ENCODE measurements at places on chromosomes 3 and 15. TPM values are rescaled to one million over a fixed set of nuclear protein-coding genes. Genes with fewer than 3 reads are reported as not detected.

Gene IL17RD
- total RNA-seq, result 0.72 TPM

Gene EHHADH
- total RNA-seq, result 4.7 TPM

Gene THPO
- not detected for total RNA-seq

Gene FMN1
- 29.4 TPM for total RNA-seq

Gene MAP4
- 80.5 TPM for total RNA-seq

Gene SLC2A2
- total RNA-seq, result not detected

Gene ANKRD63
- under 0.01 TPM for total RNA-seq

Gene CIB2
- total RNA-seq, result 2.5 TPM

GRCh38 chr3:80050826-80051601 is 283.2 kb upstream of the ROBO1 start:
- no peak for DNase-seq

DNA sequence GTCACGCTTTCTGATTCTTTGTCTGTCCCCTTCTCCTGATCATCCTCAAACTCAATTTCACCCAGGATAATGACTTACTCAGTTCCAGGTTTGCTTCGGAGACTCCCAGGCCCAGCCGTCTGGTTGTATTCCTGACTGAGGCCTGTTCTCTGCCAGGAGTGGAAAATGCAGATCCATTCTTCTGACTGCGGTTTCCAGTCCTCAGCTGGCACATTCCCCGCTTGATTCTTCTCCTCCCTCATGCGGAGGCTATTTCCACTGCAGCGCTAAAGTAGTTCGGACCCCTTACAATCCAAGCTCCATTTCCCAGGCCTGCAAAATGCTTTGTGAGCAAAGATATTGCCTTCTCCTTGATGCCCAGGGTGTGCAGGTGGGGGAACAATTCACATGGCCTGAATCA is 47.2 kb upstream of the GALNT15 start:
- no peak for DNase-seq

- peak; percentile 91 for DNase-seq
Measured at GRCh38 chr3:79040701-79041100, 727.1 kb downstream of the ROBO1 start.

DNA sequence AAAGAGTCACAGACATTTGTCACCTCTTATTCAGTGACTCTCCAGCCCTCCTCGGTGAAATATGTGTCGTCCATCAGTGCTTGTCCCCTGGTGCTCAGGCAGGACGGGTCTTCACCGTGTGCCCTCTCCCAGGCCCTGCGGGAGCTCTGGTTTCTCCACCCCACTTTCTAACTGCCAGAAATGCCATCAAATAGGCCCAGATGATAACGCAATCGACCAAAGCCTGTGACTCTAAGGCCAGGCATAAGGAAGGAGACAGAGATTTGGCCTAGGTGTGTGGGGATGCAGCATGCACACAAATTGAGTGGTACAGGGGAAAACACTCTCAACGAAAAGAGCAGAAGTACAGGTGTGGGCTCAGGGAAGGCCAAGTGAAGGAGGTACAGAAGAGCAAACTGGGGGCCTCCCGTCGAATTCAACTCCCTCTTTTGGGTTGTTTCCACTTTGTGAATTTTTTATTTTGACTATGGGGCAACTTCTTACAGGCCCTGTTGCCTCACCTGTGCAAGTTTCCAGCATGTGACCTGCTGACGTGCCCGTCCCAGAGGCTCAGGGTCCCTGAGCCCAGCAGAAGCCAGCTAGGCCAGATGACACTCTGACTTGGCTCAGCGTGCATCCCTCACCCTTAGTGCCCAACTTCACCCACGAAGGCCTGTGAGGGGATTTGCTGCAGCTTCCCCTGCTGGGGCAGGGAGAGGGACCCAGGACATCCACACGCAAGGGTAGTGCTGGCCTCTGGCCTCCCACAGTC is 4.7 kb downstream of the NUP210 start:
- DNase-seq, result no peak

DNA sequence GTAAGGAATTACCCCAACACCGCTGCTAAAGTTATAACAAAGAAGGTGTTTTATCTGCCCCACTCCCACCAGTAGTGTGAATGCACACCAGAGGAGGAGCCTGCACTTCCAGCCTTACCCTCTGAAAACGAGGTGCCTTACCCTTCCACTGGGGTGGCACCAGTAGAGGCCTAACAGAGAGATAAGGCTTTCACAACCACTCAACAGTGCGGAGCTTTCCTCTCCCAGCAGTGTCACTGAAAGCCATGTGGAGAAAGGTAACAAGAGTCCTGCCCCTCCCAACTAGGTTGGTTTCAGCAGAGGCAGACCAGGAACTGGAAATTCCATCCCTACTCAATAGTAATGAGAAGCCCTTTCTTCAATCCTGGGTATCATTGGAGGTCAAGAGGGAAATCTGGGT is 539.2 kb downstream of the VGLL3 start:
- DNase-seq, result no peak

GRCh38 chr3:115990669-115991068 is 367.4 kb downstream of the GAP43 start:
- DNase-seq, result no peak

DNA sequence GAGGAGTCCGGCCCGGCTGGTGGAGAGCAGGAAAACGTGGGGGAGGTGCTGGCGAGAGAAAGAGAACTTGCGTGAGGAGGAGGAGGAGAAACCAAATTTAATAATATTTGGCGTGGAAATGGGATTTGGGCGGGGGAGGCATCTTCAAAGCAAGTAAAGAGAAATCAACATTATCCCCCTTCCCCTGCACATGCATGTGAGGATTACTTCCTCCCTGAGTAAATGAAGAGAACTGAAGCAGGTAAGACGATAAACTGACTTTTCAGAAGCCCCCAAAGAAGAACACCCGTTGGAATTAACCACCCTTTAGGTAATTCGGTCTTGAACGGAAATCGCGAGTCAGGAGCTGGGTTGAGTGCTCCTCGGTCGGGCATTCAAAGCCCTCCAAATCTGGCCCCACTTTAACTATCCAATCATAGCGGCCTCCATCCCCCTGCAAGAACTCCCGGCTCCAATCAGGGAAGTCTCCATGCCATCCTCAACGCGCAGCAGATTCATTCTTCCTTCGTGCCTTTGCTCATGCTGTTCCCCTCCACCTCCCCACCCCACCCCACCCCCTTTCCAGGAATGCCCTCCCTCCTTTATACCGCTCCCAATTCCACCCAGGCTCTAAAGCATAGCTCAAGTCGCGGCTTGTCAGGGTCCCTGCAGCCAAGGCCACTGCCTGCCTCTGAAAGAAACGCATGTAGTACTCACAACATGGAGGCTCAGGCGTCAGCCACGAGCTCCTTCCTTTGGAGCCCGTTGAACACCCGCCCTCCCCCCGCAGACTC is 545 bp upstream of the RFX7 start:
- peak; percentile 67 for DNase-seq

GRCh38 chr3:172622916-172623700 is 87.8 kb downstream of the NCEH1 start:
- DNase-seq, result peak; percentile 71

DNA sequence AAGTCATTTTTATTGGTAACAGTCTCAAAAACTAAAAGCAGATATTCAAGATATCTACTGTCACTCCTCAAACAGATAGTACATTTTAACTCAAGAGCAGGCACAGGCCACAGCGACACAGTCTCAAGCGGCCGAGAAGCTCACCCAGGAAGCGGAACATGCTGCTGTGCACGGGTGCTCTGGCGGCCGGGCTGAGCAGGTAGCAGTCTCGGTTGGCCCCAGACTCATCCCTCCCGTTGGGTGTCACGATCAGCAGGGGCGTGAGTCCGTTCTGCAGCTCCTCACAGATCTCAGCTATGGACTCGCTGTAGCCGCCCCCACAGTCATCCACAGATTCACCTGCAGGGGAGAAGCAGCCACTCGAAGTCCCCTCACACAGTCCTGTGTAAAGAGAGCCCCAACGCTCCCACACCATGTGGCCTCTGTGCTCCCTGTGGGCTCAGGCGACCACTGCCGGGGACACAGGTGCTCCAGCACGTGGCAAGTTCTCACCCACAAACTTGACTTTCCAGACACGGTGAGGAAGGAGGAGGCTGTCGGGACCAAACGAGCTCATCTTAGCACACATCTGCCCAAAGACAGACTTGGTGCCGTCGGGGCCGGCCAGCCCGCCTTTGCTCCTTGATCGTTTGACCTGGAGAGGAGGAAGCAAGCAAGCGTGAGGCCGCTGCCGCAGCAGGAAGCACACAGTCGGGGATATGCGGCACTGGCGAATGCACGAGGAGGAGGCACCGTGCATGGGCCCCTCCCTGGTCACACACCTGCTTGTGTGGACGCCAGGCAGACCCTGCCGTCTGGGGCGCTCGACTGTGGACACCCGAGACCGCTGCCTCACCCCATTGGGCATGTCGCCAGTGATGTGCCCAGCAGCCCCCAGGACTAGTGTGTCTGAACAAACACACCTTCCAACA is 17.7 kb upstream of the OCA2 start:
- DNase-seq, result no peak

DNA sequence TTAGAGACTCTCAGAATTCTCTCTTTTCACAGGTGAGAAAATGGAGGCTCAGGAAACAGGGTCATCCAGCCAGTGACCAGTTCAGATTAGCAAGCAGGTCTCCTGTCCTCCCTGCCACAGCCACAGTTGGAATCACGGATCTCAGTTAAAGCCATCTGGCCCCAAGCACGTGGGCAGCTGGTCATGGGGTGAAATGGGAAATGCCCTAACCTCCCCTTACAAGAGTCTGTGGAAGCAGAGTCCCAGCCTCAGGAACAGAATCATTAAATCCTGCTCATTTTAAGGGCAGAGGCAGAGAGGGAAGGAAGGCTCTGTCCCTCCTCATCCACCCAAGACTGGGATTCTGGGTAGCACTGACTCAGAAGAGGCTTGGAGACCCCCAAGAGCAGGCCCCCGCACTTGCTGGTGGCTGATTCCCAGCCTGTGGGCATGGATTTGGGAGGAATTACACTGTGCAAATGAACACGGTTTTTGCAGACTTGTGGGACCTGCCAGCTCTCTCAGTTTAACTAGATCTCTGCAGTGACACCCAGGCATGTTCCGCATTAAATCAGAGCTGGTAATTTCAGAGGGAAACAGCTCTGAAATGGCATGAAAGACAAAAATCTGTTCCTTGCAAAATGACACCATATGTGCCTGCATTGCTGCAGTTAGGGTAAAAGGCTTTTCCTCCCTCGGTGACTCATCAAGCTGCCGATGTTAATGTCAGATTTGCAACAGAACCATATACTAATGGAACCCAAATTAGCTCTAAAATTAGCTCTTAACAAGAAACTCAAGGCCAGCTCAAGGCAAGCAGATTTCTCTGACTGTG is 89.0 kb downstream of the BDH1 start:
- DNase-seq, result peak; percentile 72

DNA sequence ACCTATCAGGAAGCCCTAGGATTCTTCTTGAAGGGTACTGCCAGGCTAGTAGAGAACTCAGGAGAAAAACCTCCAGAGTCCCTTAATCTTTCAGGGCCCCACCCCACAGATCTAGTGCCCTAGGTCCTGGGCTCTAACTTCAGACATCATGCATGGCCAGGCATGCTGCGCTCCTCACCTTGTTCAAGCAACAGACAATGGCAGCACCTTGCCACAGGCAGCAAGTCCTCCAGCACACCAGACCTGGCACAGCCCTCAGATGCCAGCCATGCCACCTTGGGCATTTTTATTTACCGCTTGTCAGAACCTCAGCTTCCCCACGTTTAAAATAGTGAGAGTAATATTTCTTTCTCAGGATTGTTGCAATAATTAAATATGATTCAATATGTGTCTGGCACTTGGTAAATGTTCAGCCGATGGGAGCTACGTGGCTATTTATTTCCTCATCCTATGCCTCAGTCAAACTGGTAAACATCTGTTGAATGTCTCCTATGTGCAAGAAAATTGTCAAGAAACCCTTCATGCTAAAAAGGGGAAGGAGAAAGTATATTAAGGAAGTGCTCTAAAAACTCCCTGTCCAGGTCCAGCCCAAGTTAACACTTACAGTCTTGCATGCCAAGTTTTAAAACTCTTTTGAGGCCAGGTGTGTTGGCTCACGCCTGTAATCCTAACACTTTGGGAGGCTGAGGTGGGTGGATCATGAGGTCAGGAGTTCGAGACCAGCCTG is 14.5 kb upstream of the CCR1 start:
- DNase-seq, result no peak

DNA sequence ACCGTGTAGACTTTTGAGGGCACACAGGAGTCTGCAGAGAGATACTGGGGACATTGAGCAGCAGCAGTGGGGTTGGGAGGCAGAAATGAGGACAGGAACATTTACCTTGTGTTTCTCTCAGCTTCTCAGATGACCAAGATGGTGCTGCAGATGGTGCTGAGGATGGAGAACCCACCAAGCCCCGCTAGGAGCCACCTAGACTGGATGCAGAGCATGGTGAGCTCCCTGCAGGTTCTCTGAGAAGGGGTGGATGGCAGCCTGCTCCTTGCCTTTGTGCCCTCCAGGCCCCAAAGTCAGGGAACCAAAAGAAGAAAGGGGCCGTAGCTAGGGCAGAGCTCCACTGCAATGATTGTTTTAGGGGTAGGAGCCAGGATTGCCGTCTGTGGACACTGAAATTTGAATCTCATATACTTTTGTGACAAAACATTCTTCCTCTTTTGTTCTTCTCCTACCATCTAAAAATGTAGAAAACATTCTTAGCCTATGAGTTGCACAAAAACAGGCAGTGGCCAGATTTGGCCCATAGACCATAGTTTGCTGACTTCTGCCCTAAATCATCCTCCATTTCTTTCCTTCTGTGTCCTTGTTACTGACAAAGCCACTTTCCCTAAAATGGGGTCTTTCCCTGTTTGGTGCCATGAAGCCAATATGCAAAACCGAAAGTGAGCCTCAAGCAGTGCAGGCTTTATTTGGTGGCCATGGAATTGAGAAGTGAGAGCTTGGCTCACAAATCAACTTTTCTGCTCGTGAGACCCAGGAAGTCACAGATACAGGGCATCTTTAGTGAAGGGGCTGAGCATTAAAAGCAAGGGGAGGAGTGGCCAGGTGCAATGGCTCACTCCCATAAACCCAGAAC is 11.9 kb upstream of the MUC20 start:
- DNase-seq, result no peak

GRCh38 chr3:107263269-107264021 is 113.8 kb upstream of the CCDC54 start:
- no peak for DNase-seq

DNA sequence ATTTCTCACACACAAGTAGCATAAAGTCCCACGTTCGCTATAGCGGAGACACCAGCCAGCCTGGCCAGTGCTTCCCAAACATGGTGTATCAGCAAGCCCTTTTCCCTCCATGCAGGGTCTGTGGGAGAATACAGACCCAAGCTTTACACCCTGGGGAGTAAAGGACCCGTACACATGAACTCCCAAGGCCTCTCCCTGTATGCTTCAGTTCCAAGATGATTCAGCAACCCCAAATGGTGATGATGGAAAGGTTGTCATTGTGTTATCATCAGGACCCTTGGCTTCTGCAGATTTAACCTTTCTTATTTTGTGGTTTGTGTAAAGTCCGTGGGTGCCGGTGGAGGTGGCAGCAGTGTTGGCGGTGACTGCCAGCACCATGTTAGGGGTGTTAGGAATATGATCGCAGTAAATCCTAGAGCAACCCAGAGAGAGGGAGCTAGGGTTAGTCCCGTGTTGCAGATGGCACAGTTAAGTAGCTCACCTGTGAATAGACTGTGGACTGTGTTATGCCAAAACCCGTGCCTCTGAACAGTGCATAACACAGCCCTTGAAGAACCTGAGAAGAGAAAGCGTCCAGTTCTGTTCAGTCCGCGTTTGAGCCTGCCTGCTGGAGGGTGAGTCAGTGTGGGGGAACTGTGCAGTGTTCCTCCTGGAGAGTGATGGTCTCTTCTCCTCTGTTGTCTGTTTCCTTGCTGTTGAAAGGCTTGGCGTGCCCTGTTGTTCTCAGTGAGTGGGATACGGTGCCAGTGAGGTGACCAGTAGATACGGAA is 174.3 kb downstream of the APBA2 start:
- no peak for DNase-seq

Data from IMR-90 (cell line).